ENCODE measurements at places on chromosomes 2 and 18.

DNA sequence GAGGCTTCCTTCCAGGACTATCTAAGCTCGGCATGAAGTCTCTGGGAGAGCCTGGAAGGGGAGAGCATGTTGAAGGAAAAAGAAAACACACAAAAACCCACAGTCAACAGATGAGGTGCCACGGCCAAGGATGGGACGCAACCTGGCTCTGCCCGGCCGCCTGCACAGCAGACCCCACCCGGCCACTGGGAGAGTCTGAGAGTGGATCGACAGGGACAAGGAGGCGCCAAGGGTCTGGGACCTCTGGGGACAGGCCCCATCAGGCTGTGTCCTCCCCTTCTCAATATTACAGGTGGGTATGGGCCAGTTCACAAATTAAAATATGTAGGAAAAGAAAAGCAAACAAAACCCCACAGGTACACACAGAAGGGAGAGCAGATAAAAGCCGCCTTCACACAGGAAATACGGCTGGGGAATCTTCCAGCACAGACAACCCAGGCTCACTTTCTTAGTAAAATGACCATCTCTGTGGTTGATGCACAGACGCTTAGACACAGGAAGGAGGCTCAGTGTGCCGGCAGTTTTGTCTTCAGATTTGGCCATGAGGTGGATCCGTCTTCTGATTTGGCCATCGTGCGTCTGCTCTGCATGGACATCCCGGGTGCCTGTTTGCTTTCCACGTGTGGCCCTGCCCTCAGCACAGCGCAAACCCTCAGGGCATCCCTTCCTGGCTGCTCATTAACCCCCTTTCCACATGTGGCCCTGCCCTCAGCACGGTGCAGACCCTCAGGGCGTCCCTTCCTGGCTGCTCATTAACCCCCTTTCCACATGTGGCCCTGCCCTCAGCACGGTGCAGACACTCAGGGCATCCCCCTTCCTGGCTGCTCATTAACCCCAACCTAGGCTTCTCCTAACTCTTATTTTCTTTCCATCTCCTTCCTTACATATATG lies 138.4 kb downstream of the EIPR1 start:
- no peak for DNase-seq

DNA sequence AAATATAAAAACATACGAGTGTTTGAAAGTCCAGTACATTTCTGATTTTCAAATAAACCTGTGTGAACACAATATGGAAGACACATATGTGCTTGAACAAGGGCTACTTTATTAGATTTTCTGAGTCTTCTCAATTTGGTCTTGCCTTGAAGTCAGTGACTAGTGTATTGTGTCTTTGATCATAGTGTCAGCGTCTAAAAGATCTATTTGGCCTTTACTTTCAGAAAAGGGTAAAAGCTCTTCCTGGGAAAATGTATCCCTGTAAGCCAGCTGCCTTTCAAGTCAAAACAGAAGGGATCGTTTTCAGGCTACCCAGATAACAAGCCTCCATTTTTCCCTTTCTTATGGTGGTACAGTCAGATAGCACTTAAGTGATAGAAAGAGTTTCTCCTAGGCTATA lies 471.9 kb downstream of the CMPK2 start:
- no peak for DNase-seq

DNA sequence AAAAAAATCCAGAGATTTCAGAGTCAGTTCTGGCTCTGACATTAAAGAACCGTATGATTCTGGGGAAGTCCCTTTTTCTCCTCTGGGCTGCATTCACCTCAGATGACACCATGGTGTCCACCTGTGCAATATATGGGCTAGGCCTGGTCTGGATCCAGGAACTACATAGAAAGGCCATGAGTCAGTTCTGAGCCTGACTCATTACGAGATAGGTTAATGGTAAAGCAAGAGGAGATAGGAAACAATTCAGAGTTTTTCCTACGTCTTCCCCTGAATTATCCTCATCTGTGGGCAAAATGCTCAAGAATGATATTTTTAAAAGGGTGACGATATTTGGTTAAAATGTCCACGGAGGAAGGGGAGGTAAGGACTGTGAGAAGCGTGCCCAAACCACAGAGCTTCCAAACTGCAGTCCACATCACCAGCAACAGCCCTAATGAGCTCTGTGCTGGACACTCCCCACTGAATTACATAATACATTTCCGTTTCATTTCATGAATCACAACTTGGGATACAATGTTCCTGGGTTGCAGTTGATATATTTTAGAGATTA lies 180.1 kb upstream of the OSR1 start:
- DNase-seq, result no peak

- DNase-seq, result no peak
Observed at GRCh38 chr2:43609290-43609918, 13.6 kb upstream of the THADA start.

GRCh38 chr2:235047171-235048160 lies 95.6 kb downstream of the SH3BP4 start:
- no peak for DNase-seq

GRCh38 chr2:217970206-217970605 lies 32.6 kb downstream of the TNS1 start:
- DNase-seq, result no peak

DNA sequence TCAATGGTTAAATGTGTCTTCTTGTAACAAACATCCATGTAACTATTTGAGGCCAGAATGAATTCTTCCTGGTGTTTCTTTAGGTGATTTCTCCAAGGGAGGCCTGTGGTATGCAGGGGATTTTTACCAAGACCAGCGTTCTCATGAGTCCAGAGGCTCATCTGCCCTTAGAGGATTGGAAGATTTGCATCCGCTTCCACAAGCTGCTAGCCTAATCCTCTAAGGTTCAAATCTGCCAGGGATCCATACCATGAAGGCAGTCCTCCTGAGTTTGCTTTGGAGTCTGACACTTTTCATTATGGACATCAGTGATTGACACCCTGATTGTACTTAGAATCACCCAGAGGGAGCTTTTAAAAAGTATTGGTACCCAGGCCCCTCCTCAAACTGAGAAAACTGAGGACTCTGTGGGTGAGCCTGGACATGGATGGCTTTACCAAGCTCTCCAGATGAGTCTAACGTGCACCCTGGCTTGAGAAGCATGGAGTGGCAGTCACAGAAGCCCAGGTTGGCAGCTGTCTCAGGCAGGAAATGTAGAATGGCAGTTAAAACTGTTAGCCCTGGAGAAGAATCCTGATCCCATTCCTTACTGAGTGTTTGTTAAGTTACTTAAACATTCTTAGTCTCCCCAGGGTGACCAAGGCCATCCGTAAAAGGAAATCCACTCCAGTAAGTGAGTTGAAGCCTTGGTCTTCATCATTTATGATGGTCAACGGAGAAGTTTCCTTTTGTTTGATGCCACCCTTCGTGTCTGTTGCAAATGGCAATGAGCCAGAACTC lies 95.3 kb upstream of the RMDN2 start:
- DNase-seq, result no peak

GRCh38 chr18:66638856-66639629 lies 35.2 kb upstream of the CDH19 start:
- DNase-seq, result no peak

- no peak for DNase-seq
Observed at GRCh38 chr2:192775459-192776262, 580.9 kb upstream of the TMEFF2 start.

- DNase-seq, result no peak
Observed at GRCh38 chr18:33914399-33914798, 310.3 kb downstream of the NOL4 start.

- DNase-seq, result no peak
Observed at GRCh38 chr2:11414372-11415124, 51.4 kb downstream of the E2F6 start.

- DNase-seq, result no peak
Observed at GRCh38 chr2:152566728-152567069, 150.6 kb downstream of the PRPF40A start.

DNA sequence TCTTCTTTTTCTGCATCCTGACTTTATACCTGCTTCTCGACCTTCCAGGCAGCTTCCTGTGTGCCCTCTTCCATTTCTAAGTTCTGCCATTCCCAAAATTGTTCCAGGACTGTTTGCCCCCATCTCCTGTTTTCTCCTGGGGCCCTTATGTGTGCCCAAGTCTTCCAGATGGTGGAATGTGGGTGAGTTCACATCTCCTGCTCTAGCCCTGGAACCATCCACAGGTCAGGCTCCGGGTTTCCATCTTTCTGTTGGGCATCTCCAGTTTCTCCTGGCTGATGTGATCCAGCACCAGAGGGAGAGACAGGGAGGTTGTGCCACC lies 25.8 kb downstream of the TOGARAM2 start:
- DNase-seq, result no peak

- DNase-seq, result no peak
Observed at GRCh38 chr2:118738106-118738505, 109.3 kb downstream of the EN1 start.

DNA sequence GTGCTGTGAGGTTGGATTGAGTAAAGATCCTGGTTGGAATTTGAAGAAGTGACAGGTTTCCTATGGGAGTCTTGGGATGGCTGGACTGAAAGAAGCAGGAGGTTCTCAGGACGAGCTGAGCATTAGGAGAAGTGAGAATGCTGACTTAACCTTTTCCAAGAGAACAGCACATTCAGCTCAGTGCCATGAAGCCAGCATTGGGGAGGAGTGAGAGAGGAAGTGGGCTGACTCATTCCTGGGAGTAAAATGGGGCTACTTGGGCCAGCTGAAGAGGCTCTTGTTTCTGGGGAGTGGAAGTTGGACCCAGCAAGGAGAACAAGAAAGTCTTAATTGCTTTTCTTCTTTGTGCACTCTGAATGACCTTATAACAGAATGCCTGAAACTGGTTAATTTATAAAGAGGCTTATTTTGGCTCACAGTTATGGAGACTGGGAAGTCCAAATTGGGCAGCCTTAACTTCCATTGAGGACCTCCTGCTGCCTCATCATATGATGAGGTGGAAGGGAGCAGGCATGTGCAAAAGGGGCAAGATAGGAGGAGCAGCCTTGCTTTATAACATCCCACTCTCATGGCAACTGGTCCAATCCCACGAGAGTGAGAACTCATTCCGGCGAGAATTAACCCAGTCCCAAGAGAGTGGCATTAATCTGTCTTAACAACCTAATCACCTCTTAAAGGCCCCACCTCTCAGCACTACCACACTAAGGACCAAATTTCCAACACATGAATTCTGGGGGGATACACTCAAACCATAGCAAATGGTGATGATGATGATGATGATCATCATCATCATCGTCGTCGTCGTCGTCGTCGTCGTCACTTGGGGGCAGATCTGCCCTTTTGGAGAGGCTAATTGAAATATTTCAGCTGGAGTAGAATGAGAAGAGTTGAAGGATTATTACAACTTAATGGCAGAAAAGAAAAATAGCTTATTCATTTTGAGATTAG lies 26.1 kb downstream of the DGUOK start:
- no peak for DNase-seq

DNA sequence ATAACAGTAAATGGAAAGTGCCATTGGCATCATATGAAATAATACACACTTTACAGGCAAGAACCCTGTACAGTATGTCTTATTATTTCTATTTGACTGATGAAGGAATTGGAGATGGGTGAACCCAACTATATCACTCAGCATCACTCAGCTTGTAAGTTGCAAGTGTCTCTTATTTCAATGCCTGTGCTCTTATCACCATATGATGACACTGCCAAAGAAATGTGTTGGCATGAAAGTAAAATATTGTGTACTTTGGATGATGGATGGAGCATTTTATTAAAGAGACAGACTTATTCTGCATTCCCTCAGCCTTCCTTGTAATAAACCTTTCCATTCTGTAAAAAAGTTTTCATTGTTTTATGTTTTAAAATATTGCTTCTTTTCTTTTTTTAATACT lies 927.5 kb upstream of the VRK2 start:
- no peak for DNase-seq

DNA sequence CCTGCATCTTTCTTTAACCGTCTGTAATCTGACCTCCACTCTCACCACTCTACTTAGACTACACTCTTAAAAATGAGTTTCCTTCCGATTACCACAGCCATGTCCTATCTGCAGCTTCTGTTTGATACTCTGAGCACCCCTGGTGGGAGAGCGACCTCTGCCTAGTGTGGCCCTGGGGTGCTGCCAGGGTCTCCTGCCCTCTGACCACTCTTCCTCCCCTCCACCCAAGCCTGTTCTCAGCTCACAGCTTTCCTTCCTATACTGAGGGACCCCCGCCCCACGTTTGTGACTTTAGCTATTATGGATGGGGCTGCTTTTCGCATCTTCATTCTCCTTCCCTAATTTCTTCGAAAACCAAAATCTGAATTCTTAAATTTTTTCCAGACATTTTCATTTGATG lies 132.7 kb downstream of the KCTD1 start:
- no peak for DNase-seq

DNA sequence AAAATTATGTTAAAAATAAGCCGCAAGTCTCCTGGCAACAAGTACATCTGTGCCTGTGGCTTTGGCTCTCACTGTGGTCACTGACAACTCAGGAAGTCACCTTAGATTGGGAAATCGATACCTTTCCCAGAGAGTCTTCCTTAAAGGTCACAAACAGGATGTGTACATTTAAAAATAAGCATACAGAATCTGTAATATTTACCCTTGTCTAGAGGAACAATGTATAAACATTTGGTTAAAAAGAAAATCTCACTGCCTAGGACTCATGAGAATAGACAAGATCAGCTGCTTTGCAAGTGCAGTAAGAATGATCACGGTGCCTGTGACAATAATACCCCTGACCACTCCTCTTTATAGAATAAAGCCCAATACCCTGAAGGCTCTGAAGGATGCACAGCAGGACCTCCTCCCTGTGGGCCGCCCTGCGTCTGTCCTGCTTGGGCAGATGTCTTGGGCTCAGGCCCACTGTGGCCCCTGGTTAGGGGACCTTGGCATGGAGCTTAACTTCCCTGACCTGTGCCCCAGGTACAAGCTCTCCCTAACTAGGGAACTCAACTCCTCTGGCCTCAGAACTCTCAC lies 98.0 kb upstream of the MGAT4A start:
- DNase-seq, result no peak

DNA sequence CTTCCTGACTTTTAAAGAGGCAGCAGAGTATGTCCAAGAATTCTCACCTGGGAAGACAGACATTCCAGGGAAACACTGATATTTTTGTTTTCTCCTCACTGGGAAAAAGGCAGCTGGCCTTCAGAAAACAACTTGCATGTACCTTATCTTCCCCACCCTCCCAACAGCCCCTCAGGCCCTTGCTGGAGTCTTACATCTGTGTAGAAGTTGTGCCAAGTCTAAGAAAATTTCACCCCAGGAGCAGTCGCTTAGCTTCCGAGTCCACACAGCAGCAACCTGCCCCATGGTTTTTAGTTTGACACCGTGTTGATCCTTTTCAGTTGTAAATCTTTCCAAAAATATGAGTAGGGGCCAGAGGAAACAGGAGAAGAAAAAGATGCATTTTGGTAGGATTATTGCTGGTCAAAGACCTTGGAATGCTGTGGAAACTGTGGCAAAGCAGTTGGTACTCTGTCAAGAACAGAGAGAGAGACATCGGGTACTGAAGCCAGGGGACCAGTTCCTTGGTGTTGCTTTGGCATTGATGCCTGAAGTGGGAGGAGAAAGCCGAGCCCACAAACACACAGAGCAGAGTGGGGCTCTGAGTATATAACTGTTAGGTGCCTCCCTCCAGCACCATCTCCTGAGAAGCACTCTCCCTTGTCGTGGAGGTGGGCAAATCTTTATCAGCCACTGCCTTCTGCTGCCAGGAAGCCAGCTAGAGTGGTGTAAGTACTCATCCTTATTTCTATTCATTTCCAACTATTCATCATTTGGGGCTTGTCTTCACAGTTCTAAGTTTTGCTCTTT lies at the start of gene SLC14A1:
Gene SLC14A1, plus strand, starts transcription at position 615 of the 789 bp plus-strand sequence. CDS start 6,140 bp downstream, outside the sequence.
- no peak for DNase-seq

GRCh38 chr18:61844726-61845125 lies 48.1 kb downstream of the RNF152 start:
- DNase-seq, result no peak

Data from activated T-helper 1 cell treated with anti-CD3 and anti-CD28 coated beads, Interleukin-2, amount 50 U/mL, for 16 hours (primary cell).